ENCODE measurements at places on chromosomes 4 and X.

DNA sequence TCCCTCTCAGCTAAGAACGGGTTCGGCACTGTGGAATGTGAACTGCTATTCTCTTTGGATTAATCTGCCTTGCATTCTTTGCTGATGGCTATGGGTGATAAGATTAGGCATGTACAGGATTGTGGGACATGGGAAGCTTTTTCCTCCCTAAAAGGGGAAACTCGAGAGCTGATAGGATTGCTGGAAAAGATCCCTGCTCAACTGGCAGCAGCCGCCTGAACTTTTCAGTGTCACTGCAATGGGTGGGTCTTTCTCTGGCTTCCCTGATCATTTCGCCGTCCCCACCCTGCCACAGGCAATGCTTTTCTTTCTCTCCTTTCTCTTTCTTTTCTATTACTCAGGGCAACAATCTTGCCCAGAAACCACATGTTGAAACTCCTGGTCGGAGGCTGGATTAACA lies 20.5 kb downstream of the PAGE2 start:
- DNase-seq, result no peak

GRCh38 chr4:81604683-81605218 lies 133.0 kb upstream of the RASGEF1B start:
- no peak for DNase-seq

DNA sequence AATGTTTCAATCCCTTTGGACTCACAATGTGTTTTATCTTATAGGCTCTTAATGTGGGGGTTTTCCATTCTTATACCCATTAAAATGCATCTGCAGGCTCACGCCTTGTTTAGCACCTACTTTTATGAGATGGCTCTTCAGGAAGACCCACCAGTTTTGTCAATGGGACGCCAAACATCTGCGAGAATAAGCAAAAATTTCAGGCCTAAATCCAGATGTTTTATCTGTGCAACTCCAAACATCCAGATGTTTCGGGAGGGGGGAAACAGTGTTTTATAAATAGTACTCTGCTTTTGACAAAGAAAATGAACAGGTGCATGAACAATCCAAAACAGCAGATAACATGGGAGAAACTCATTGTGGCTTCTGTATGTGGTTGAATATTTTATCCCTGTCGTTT lies 342.8 kb downstream of the DHX15 start:
- DNase-seq, result no peak

DNA sequence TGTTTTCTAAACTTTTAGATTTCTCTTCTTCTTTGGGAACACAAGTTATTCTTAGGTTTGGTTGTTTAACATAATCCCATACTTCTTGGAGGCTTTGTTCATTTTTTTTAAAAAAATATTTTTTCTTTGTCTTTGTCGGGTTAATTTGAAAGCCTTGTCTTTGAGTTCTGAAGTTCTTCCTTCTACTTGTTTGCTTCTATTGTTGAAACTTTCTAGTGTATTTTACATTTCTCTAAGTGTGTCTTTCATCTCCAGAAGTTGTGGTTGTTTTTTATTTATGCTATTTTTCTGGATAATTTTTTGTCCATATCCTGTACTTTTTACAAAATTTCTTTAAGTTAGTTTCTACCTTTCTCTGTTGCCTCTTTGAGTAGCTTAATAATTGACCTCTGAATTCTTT lies 116.1 kb downstream of the NPNT start:
- no peak for DNase-seq

DNA sequence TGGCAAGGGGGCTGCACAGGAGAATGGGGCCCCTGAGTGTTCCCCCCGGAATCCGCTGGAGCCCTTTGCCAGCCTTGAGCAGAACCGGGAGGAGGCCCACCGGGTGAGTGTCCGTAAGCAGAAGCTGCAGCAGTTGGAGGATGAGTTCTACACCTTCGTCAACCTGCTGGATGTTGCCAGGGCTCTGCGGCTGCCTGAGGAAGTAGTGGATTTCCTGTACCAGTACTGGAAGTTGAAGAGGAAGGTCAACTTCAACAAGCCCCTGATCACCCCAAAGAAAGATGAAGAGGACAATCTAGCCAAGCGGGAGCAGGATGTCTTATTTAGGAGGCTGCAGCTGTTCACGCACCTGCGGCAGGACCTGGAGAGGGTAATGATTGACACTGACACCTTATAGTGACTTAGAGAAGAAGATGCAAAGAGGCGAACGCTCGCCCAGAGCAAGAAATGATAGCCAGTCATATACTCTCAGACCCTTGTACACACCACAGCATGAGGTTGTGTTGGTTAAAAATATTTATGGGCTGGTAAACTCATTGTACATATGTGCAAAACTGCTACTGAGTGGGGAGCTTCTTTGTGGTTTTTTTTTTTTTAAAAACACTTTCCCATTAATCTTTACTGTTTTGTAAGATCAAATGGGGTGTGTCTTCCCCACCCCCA lies 52.5 kb downstream of the JADE1 start:
- DNase-seq, result no peak

GRCh38 chrX:150966235-150966634 lies 16.9 kb upstream of the HMGB3 start:
- no peak for DNase-seq

DNA sequence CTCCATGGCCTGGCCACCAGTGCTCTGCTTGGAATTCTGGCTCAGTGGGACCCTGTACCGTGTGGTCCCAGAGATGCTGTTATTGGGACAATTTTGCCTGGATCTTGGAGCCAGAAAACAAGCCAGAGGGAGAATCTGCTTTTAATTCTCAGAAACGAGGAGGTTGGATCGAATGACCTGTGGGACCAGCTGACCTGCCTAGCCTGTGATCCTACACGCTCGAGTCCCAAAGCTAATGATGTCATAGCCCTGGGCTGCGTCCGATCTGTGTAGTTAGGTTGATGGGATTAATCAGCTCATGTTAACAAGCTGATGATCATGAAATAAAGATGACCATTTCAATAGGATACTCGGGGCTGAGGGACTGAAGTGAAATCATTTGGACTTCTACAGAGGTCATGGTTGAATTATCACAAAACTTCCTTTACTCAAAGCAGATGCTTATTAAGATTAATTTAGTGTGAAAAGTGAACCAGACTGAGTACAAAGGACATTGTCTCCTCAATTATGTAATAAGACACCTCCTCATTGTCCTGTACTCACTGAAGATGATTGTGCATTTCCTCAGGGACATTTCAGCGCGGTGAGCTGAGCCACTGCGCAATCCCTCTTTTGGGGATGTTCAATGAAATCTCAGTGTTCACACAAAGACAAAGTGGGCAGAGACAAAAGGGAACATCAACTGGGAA lies 51.9 kb upstream of the STX18 start:
- no peak for DNase-seq

DNA sequence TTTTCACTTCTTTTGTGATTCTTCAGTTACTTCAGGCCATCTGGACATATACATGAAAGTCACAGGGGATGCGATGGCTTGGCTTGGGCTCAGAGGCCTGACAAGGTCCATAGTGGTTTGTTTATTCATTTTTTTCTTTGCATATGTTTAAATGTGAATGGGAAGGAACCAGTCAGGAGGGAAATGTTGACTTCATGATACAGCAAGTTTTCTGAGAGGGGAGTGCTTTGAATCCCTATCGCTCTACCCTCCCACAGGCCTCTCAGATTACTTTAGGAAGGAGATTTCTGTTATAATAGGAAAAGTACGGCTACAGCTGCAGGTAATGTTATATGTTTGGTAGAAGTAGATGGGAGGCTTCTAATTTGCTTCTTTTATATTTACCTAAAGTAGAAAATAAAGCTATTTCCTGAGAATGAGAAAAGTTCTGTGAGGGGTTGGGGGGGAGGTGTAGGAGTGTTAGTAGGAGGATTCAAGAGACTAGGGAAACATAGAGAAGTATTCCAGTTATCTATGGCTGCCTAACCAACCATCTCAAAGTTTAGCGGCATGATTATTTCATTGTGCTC lies 322.9 kb downstream of the RAPGEF2 start:
- no peak for DNase-seq

DNA sequence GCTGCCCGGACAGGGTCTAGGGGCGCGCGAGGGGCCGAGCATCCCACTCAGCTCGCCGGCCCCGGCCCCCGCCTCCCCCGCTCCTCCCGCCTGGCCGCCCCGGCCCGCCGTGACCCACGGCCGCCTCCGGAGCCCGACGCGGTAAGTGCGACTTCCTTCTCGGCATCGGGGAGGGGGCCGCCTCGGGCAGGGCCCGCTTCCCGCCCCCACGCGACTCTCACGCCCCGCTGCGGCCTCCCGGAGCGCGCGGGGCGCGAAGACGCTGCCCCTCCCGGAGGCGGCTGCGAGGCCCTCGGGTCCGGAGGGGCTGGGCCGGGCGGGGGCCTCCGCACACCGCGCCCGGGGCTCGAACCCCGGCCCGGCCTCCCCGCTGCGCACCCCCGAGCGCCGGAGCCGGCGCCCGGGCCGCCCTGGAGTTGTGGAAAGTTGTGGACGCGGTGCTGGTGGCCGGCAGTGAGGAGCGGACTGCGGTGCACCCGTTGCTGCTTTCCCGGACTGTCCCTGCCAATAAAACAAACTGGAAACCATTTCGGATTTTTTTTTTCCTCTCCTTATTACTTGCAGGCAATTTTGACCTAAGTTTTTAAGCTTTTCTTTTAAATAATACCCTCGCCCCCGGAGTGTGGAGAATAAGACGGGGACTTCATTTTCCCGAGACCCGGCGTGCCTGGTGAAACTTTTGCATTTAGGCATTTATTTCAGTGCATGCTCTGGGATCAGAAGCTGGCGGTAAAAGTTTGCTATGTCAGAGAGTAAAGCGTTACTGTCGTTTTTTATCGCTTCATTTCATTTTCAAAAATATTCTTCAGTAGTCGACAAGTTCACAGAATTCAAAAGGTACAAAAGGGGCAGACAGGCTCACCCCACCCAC lies 13.0 kb upstream of the TMEM156 start:
- no peak for DNase-seq

DNA sequence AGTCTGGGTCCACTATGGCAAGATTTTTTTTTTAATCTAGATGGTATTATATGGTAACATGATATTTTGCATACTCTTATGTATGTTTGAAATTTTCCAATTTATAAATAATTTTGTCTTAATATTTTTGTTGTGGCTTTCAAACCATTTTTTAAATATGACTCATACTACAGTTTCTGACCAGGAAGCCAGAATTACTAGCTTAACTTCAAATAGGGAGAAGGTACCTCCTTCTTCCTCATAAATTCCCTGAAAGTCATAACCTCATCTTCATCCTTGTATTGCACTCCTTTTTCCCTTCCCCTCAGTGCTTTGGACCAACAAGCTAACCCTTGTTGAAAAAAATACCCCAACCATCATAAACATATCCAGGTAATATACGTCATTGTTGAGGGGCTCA lies 21.6 kb downstream of the ARAP2 start:
- no peak for DNase-seq

GRCh38 chr4:2893772-2894171 lies 50.1 kb downstream of the ADD1 start:
- DNase-seq, result no peak

GRCh38 chrX:97638621-97639020 lies 754.9 kb downstream of the RPA4 start:
- DNase-seq, result no peak

- peak; percentile 81 for DNase-seq
Observed at GRCh38 chr4:139728840-139729239, 63.2 kb downstream of the MGST2 start.
